ENCODE measurements at places on chromosomes 2 and 18.

DNA sequence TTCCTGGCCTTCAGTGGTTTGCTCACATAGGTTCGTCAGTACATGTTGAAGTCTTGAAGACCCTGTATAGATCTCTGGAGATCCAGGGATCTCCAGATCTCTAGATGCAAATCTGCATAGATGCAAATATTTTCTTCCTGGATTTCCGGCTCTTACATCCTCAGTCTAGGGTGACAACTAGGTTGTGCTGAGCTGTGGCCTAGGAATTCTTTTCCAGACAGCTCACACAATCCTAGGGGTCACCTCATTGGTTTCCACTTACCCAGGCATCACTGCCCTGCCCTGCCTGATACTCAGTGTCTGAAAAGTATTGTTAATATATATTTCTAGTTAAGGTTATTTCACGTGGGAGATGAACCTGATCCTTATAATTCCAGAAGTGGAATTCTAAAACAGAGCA lies 105.1 kb upstream of the TTC27 start:
- no peak for DNase-seq

- DNase-seq = no peak
Observed at GRCh38 chr2:182973441-182974352, 64.6 kb downstream of the NCKAP1 start.

DNA sequence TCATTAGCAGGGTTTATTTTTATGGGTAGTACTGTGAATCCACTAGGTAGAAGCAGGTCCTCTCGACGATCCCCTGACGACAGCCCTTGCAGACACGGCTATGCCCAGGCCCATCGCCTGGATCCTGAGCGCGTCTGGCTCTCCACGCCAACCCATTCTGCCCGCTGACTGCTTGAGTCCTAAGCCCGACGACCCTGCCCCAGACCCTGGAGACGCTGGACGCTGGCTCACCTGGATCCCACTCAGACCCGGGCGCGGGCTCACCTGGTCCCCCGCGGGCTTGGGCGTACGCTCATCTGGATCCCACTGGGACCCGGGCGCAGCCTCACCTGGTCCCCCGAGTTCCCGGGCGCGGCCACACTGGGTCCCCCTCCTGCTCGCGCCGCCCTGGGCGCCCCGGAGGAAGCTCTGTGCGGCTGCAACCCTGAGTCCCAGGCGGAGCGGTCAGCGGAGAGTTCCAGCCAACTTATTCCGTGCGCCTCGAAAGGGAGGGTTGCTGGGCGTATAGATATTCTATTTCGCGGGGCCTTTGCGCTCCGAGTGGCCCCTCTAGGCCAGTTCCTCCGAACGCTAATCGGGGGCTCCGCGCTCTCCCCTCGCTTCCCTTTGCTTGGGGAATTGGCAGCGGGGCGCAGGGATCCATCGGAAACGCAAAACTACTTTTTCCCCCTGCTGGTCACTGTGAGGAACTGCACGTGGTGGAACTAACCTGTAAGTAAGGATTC lies 22.4 kb upstream of the RMP24 start:
- peak; percentile 5 for DNase-seq

DNA sequence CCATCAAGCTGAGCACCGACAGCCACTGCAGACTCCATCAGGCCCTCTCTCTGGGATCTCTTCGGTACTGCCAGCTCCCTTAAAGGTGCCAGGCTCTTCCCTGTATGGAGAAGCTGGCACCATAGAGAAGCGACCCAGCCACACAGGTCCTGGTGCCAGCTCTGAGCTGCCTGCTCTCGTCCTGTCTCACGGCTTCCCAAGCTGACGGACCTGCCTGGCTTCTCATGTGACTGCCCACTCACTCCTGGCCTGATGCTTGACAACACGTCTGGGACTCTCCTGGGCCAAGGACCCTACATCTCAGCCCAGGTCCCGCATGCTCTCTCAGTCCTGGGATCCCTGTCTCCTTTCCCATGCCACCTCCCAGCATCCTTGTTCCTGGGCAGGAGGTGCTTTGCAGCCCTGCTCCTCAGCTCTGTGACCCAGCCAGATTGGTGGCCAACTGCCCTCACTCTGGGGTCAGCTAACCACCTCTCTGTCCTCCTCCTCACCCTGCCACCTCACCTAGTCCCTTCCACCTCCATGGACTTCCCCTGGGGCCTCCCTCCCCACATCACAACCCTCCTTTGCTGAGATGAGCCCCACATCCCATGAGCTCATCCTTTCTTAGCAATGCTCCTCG lies 12.5 kb upstream of the ATOH8 start:
- DNase-seq = no peak

DNA sequence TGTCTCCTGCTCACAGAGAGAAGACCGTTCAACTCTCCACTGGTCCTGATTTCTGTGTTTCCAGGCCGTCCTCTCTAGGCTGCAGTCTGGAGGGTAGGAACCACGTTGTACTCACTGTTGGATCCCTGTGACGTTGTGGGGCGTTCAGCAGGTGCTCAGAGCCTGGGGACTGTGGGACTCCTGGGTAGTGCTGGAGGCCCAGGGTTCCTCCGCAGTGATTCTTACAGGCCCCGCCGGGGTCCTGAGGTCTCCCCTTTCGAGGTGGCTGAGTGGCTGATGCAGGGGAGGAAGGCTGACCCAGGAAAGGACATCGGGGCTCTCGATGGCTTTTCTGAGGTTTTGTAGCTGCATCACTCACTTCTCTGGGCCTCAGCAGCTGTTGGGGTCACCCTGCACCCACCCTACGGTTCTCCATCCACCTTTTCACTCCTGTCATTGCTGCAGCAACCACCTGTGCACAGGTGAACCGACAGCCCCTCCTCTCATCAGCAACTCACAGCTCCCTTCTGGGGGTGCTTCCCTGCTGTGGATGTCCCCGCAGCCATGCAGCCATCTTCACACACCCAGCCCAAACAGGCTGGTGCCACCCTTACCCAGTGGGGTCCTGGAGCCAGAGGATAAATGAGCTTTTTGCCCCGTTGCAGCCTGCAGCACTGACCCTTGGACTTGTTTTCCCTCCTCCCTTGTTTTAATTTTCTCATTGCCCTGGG lies 169.6 kb upstream of the HDAC4 start:
- DNase-seq = no peak

DNA sequence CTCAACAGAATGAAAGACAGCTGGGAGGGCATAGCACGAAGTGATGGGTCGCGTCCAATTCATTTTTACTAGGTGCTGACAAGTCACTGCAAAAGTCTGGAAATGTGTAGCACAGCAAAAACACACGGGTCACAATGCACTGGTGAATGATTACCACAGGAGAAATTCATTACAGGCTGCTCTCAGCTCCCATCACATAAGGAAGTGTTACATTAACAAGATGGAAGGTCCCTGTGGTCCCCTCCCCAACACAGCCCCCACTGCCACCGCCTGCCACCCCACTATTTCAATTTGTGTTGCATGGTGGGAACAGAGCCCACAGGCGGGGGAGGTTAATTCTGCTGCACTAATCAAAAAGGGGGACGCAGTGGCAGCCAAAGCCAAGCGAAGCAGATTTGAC lies 122.8 kb downstream of the NRP2 start:
- DNase-seq = no peak

DNA sequence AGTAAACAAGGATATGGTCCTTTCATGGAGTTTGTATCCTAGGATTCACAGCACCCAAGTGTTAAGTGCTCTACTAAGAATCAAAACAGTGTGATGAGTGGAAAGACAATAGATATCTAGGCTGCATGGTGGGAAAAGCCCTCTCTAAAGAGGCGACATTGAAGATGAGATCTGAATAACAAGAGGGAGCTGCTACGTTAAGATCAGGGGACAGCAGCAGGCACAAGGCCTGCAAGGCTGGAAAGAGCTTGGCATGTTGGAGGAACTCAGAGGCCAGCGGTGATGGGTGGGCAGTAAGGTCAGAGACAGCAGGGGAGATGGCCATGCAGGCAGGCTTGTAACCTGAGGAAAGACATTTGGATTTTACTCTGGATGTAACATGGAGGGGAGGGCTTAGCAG lies 177.5 kb downstream of the GFPT1 start:
- no peak for DNase-seq

- DNase-seq = no peak
Observed at GRCh38 chr18:78099979-78100588, 850.4 kb downstream of the GALR1 start.

- DNase-seq = no peak
Observed at GRCh38 chr2:120451334-120451733, 105.4 kb downstream of the INHBB start.

- no peak for DNase-seq
Observed at GRCh38 chr18:42773870-42774269, 341.6 kb downstream of the RIT2 start.

DNA sequence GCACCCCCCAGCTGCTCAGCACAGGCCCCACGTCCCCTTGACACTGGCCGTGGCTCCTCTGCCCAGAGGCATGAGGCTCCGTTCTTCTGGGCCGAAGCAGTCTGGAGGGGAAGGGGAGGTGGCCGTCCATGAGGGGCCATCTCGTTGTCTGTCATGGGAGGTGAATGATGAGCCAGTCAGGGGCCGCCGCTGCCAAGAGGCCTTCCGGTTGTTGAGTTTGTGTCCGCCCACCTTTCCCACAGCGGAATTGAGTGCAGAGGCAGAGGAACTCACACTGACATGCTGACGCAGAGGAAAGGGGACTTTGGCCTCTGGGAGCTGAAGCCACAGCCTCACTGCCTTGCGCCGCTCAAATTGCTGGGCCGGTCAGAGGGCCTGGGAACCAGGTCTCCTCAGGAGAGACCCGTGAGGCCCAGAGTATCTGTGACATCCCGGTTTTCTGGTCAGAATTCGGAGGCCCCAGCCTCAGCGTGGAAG lies 268.4 kb downstream of the ATAD2B start:
- no peak for DNase-seq

- DNase-seq = no peak
Observed at GRCh38 chr18:48672671-48673340, 134.0 kb downstream of the CTIF start.

DNA sequence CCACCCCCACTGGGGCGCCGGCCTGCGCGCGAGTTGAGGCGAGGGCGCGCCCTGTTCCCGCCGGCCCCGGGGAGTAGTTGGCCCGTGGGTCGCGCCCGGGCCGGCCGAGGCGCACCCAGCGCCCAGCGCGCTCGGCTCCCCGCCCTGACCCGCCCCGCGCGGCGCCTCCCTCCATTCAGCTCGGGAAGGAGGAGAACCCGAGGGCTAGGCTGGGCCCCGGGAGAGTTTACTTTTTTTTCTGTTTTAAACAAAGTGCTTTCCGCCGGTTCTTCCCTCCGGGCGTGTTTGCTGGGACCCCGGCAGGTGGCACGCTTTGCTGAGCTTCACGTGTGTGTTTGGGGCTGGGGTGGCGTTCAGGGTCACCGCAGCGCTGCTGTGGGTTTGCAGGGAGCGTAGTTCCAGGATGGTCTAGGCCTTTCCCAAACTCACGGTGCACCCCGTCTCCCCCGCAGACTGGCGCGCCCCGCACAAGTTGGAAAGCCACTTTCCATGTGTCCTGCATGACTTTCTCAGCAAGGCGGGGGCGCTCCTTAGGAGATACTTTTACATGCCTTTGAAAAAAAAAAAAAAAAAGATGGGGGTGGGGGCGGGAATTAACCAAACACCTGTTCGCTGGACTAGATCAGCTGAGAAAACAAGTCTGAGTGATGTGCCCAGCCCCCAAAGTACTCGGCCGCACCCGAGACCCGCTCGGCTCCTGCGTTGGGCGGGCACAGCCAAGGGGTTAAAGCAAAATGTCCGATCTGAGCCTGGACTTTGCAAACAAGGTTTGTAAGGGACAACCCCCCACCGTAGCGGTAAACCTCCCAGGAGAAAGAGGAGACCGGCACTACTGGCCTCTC lies 825 bp downstream of the ITGA6 start:
- no peak for DNase-seq

GRCh38 chr18:23186781-23187180 lies 51.5 kb downstream of the CABLES1 start:
- no peak for DNase-seq

DNA sequence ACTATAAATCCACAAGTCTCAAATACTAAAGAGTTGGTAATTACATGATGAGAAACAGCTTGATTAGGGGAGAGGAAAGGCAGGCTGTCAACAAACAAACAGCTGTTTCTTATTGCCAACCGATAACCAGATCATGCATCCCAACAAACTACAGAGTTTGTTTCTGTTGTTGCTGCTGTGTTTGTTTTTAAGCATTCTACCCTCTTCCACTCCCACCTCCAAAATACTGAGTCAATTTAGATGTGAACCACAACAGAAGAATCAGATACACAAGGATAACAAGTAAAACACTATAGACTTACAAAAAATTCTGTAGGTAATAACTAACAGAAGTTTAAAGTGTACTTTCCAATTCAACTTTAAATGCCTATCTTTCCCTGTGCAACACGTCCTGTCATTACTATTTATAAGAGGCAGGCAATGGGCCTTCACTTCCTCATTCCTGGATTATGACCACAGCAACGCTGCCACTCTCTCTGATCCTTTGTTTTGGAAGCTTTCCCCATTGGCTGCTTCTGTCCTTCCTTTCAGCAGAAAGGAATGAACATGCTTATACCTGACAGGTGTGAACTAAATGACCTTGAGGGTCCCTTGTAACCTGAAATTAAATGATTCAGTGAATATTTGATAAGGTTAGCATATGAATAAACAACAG lies 152.0 kb downstream of the SRBD1 start:
- DNase-seq = no peak

GRCh38 chr2:176553685-176554100 lies 284.5 kb downstream of the MTX2 start:
- DNase-seq = no peak

GRCh38 chr2:168047091-168047690 lies 200.2 kb downstream of the STK39 start:
- DNase-seq = no peak

GRCh38 chr2:99936065-99936464 lies 206.3 kb downstream of the AFF3 start:
- no peak for DNase-seq

GRCh38 chr2:4174796-4175195 lies 471.4 kb downstream of the DCDC2C start:
- no peak for DNase-seq

- DNase-seq = no peak
Observed at GRCh38 chr2:32847734-32848133, 99.0 kb upstream of the LTBP1 start.

DNA sequence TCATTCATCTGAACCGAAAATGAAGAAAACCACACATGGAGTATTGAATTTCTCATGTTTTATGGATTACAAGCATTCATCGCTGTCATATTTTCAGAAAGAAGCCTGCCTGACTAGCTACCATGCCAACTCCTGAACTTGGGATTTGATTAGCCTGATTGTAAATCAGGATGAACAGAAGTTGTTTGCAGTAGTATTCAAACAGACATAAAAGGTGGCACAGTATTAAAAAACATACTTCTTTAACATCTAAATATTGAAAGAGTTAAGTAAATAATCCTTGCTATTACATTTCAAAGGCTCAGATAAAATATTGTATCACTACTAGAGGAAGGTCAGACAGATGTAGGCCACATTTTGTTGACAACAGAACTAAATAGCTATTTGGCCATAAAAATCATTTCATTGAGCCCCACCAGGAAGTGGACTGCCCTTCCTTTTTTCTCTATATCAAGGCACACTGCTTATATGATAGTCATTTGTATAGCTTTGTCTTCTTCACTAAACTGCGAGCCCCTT lies 21.6 kb downstream of the SLC38A11 start:
- DNase-seq = no peak

Data from anterior cingulate cortex (tissue), 58 donors.